Progenitor cell of endocrine pancreas (in vitro differentiated cells): ENCODE measurements at places on chromosomes 3 and 15.

DNA sequence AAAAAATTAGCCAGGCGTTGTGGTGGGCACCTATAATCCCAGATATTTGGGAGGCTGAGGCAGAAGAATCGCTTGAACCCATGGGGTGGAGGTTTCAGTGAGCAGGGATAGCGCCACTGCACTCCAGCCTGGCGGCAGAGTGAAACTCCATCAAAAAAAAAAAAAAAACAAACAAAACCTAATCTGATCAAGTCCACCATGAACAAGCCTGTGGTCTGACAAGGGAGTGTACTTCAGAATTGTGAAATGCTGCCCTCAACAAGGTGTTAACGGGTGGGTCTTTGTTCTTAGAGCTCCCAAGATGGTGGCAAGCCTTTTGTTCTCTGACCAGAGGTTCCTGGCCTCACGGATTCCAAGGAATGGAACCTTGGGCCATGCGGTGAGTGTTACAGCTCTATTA, 24.2 kb upstream of the SLC30A4 start:
- DNase-seq, result no peak

DNA sequence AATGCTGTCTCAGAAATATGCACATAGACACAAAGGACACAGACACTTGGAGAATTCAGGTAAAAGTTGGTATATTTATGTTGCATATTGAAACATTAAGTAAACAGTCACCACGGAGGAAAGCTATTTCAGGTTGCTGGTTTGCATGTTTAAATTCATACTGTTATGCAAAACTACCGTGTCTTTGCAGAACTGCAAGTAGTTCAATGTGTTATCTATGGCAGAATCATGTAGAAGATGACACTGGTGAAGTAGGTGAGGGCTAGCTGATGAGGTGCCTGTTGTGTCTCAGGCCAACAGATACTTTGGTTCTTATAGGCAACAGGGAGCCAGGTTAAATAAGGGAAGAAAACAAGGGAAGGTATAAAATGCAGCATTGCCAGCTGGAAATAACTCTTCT, 511.3 kb downstream of the DIPK2A start:
- no peak for DNase-seq

DNA sequence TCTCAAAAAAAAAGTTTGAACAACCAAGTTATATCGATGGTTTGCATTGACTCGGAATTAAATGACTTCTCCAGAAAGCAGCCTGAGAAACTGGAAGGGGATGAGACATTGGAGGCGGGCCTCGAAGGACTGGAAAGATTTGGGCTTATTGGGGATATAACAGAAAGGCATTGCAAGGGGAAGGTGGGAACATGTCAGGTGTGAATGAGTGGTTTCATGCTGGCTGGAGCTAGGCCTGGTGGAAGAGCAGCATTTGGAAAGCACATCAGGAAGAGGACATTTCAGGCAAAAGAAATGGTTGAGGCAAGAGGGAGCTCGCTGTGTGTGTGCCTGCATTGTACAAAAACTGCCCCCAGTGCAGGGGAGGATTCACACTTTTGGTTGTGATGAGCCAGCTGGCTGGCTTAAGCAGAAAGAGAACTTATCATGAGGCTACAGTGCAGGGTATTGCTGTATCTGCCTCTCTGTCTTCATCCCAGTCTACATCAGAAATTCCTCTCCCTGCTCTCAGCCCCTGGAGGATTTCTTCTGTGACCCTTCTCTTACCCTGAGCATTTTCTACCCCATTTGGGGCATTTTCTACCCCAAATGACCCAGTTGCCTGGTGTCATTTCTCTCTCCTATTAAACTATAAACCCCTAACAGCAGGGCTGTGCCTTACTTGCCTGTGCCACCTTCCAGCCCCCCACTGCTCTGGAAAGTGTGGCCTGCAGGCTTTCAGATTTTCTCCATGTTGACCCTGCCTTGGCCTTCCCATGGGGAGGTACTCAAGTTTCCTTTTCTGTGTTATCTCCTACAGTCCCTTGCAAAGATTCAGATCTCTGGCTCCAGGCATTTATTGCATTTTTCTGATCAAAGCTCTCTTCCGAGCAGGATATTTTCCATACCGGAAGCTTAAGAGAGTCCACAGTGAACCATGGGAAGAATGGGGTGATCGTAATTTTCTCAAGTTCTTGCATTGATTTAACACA, 64.4 kb upstream of the FLNB start:
- no peak for DNase-seq

- no peak for DNase-seq
Measured at GRCh38 chr3:165852711-165853110, 15.5 kb upstream of the BCHE start.

- no peak for DNase-seq
Measured at GRCh38 chr3:112136959-112137693, 4.1 kb upstream of the GCSAM start.
